ENCODE measurements at places on chromosomes 16 and 17.

DNA sequence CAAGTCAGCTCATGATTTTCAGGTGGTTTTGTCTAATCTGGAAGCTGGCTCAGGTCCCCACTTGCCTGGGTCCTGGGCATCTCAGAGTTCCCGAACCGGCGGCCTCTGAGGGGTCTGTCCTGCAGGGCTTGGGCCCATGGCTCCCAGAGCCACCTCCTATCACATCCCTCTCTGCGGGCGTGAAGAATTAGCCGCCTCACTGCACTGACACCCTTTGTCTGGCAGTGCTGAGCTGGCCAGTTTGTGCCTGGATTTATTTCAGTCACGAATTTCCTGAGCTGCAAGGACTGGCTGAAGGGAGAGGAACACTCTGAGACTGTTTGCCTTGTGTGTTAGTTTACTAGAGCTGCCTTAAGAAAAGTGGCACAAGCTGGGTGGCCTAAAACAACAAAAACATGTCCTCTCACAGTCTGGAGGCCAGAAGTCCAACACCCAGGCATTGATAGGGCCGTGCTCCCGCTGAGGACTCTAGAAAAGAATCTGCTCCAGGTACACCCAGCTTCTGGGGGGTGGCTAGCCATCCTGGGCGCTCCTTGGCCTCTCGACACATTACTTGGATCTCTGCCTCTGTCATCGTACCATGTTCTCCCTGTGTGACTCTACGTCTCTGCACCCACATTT lies 217.5 kb upstream of the DYNLRB2 start:
- DNase-seq, result no peak

GRCh38 chr17:81324851-81325713 lies 30.0 kb upstream of the SLC38A10 start:
- no peak for DNase-seq

- no peak for DNase-seq
Observed at GRCh38 chr16:56626685-56627084, 1.1 kb downstream of the MT1E start.

GRCh38 chr17:61425682-61426481 lies 26.2 kb downstream of the TBX2 start:
- no peak for DNase-seq

- DNase-seq, result no peak
Observed at GRCh38 chr17:80063830-80064585, 27.6 kb downstream of the CCDC40 start.

DNA sequence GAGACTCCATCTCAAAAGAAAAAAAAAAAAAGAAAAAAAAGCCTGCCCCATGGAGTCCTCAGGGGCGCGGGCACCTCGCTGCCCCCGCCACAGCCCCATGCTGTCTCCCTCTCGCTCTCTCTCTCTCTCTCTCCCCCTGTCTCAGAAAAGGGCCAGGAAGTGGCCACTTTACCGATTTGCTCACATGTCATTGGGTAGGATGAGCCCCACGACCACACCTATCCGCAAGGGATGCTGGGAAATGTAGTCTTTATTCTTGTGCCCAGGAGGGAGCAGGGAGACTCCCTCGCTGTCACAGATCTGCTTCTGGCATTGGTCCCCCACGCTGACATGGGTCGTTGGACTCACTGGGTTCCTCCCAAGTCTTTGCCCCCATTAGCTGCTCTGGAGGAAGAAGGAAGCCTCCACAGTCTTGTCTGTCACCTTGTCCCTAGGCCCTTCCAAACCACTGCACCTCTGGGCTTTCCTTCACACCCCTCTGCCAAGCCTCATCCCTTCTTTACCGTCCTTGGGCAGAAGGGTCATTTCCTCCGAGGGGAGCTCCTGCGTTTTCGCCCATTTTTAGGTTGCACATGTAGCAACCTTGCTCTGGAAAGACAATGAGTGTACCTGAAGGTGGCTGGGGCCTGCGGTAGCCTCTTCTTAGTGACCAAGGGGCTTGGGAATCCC lies 6.9 kb upstream of the GJD3 start:
- no peak for DNase-seq

DNA sequence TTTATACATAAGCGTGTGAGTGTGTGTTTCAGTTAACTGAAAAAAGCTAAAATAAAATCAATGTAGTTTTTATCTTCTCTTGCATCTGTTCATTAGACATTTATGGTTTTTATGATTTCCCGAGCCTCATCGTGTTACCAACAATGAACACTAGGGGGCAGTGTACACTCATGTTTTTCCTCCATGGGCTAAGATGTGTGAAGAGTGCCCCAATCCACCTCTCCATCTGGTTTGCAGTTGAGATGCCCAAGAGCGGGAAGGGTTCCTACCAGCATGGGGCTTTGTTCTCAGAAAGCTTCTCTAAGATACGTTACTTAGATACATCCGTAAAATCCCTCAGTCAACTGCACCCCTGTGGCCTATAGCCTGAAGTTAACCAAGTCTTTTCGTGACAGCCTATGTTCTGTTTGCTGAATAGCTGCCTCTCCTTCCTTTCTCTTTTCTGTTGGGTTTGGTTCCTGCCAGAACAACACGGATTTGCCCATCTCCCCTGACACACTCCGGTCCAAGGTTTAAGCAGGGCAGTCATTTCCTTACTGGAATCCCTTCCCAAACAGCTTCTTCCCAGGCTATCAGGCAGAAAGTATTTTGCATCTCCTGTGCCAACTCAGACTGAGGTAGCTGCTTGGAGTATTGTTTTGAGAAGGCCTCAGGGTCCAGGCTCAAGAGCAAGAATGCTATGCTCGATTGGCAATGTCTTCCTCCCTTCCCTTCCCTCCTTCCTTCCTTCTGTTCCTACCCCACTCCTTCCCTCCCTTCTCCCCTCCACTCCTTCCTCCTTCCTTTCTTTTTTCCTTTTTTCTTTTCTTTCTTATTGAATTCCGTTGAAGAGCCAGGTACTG lies 12.9 kb upstream of the ELAC2 start:
- peak; percentile 69 for DNase-seq

DNA sequence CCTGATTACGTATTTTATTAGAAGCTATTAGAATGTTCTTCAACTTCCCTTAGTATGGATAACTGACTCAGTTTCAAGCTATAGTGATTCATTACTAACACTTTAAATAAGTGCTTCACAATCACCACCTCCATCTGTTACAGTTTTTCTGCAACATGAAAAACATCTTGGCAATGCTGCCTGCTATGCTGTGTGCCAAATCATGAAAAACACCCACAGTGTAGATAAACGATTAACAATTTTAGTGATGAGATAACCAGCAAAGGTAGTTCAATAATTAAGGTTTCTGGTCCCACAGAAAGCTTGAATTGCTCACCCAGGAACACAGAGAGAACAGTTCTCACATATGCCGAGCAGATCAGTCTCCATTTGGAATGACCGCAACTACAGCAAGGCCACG lies 51.4 kb upstream of the SLC25A19 start:
- DNase-seq, result no peak

DNA sequence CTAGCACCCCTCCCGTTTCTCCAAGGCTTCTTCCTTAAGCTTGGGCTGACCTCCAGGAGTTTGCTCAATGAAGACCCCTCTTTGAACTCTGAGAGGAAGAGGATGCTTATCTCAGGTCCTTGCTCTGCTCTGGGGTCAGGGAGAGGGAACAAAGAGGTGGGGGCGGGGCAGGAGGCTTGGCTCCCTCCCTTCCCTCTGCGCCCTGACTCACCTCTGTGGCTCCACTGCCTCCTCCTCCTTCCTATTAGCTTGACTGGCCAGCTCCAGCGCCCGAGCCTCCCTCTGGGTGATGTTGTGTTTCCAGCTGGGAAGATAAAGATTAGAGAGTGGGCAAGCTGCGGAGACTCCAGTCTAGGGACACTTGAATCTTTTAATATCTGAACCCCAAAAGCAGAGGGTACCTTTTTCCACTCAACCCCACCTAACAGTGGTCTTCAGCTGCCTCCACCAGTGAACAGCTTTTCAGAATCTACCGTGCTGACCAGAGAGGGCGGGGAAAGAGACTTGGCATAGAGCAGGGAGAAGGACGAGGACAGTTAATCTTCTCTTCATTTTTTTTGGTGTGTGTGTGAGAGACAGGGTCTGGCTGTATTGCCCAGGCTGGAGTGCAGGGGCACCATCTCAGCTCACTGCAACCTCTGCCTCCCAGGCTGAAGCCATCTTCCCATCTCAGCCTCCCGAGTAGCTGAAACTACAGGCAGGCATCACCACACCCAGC lies 6.7 kb downstream of the GIP start:
- no peak for DNase-seq

GRCh38 chr17:49388290-49388640 lies 26.2 kb upstream of the ZNF652 start:
- no peak for DNase-seq

DNA sequence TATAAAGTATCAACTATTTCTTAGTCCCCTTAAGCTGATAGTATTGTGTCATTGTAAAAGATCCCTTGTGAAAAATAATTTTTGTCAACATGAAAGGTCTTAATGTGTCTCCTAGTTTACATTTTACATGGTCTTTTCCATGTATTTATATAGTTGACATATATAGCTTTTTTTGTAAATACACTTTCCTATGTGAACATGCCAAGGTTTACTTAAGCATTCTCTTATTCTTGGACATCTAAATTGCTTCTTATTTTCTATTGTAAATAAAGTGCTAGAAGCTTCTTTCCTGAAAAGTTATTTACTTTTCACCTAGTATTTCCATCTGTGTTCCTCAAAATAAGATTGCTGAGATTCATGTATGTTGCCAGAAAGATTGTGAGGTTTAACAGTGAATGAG lies 29.3 kb downstream of the TENT4B start:
- no peak for DNase-seq

DNA sequence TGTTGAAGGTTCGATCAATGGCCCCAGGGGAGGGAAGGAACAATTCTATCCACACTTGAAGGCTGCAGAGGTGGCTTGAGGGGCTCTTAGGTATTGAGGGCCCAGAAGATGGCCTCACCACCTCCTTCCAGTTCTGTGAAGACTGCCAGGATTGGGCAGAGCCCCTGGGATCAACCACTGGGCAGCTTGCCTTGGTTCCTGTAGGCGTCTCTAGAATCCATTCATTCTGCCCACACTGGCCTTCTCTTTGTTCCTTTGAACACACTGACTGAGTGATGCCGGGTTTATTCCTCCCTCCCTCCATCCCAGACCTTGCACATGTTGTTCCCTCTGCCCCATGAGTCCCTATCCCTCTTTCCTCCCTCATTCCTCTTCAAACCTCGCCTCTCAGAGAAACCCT lies 50.5 kb downstream of the SYT17 start:
- no peak for DNase-seq

DNA sequence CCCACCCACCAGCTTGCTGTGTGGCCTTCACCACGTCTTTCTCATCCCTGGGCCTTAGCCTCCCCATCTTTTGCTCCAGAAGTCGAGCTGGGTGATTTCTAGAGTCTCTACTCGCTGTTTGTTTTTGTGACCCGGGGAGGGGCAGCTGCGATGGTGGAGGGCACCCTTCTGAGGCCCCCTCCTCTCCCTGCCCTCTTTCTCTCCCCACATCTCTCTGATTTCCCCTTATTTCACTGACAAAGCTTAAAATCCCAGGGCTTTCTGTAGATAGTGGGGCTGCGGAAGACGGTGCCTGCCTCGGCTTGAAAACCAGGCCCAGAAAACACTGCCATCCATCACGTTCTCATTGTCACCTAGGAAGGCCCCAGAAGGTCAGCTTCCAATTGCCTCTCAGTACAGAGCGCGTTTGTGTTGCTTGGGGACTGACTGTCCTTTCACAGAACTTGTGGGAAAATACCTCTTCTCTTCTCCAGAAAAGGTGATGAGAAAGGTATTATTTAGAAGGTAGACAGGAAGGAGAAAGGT lies 95.1 kb downstream of the NTN1 start:
- DNase-seq, result no peak

- DNase-seq, result no peak
Observed at GRCh38 chr16:49563666-49564065, 190.1 kb downstream of the C16orf78 start.

GRCh38 chr17:61259360-61259759 lies 140.3 kb upstream of the TBX2 start:
- DNase-seq, result no peak

GRCh38 chr17:31824766-31825360 lies 34.2 kb downstream of the COPRS start:
- DNase-seq, result no peak

DNA sequence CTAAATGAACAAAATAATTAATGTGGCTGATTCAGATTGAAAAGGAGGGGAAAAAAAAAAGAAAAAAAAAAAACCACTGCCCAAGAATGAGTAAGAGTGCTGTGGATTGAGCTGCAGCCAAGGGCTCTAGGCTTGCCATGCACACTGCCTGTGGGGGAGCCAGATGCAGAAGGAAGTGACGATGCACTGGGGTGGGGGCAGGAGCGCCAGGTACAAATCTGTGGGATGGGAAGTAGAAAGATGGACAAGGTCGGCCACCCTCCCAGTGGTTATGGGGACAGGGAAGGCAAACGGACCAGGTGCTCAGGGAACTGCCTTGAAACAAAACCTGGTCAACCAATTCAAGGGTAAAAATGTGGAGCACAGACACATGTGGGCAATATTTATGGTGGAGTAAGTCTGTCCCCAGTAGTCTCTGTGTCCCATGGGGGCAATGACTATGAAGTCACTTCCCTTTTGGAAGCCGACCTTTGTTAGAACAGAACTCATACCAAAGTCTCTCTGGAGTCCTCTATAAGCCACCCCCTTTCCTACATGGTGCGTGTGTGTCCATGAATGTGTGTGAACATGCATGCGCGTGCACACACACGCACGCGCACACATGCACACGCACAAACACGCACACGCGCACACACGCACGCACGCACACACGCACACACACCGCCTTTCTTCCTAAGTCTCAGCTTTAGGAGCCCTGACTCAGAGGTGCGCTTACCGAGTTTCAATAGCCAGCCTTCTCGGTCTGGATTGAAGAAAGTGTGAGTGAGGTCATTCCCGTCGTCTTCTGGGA lies 84.3 kb downstream of the CYTH1 start:
- no peak for DNase-seq

GRCh38 chr16:55660828-55661227 lies 5.0 kb downstream of the SLC6A2 start:
- no peak for DNase-seq

DNA sequence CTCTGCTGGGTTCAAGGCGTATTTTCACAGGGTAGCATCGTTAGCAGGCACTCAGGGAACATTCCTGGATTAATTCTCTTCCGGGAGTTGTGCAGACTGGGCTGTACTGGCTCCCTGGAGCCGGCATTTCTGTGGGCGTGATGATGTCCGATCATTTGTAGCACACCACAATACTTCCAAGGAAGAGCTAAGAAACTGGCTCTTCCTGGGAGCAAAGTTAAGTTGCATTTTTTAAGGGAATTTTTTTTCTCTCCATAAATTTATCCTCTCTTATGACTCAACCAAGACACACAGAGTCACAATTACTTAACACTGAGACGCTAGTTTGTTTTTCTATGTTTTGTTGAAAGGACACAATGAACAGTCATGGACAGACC lies 211.6 kb upstream of the FOXF1 start:
- no peak for DNase-seq

Data from activated CD8-positive, alpha-beta memory T cell treated with anti-CD3 and anti-CD28 coated beads, Interleukin-2, amount 50 U/mL, for 48 hours (primary cell).